Activated CD8-positive, alpha-beta memory T cell treated with anti-CD3 and anti-CD28 coated beads, Interleukin-2, amount 10 ng/mL, durations not matched to agents 7 days and 5 days (primary cell): ENCODE measurements at places on chromosomes 4 and X. TPM values are rescaled to one million over a fixed set of nuclear protein-coding genes. Genes with fewer than 3 reads are reported as not detected.

DNA sequence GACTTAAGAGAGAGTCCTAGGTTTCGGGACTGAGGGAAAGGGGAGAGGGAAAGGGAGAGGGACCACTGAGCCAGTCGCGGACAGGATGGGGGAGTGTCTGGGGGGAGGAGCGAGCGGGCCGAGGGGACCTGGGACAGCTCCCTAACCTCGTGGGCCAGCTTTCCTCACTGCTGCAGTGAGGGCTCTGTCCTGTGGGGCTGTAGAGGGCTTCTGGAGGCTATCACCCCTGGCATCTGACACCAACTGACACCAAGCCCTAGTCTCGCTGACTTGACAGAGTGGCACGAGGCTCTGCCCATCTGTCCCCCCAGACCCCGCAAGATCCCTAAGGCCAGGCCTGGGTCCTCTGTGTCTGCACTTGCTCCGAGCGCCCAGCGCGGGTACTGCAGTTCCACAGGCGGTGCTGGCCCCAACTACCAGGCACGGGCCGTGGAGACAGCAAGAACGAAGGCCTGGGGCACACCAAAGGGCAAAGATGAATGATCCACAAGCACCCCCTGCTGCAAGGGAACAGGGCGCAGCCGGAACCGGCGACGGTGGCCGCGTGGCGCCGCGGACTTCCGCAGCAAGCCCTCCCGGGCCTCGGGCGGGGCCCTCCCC lies 465 bp downstream of the HAUS7 start:
- peak; percentile 57 for DNase-seq

GRCh38 chr4:141804836-141805235 lies 168.5 kb downstream of the IL15 start:
- DNase-seq: no peak

DNA sequence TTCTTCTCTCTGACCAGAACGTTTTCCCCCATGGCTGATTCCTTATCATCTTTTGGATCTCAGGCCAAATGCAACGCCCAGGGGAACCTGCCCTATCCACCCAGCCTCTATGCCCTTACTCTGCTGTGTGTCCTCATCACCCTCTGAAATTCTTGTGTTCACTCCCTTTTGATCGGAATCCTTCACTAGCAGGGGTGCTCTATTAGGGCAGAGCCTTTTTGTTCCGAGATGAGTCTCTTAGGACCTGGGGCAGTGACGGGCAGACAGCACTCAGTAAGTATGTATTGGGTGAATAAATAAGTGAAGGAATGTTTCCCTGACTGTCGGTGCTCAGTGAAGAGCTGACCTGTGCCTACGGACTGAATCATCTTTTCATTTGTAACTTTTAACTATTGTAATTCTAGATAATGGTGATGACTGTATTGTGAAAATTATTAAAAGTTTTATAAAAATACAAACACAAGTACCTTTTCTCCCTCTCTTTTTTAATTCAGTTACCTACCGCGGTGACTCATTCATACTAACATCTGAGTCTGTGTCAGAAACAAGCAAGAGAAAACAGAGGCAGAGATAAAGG lies 4.8 kb upstream of the TENM3 start:
- DNase-seq: no peak

GRCh38 chr4:14928035-14928434 lies 74.2 kb upstream of the CPEB2 start:
- no peak for DNase-seq

GRCh38 chr4:118957722-118958445 lies 69.2 kb downstream of the SYNPO2 start:
- DNase-seq: no peak

DNA sequence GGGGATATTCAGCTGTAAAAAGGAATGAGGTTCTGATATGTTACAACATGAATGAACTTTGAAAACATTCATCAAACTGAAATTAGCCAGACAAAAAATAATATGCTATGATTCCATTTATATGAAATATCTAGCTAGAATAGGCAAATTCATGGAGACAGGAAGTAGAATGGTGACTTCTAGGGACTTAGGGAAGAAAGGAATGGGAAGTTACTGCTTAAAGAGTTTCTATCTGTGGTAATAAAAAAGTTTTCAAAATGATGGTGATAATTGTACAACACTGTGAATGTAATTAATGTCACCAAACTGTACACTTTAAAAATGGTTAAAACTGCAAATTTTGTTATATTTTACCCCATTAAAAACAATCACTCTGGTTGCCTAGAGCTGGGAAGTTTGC lies 30.2 kb downstream of the SMIM14 start:
- no peak for DNase-seq

DNA sequence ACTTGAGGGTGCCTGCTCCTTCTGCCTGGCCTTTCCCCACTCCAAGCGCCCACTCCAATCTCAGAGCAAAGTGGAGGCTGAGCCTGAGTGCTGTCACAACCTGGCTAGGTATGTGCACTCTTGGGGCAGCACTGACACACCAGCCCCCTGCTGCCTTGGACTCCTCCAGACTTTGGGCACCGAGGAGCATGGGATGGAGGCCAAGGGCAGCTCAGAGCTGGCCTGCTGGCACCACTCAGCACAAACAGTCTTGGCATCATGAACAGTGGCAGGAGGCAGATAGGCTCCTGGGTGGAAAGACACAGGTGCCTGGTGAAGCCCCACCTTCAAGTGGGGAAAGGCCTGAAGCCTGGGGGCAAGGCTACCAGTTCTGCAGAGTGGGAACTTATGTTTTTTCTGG lies 91.8 kb downstream of the KCNIP4 start:
- no peak for DNase-seq

GRCh38 chrX:82081027-82081426 lies 879.1 kb downstream of the SH3BGRL start:
- DNase-seq: no peak

DNA sequence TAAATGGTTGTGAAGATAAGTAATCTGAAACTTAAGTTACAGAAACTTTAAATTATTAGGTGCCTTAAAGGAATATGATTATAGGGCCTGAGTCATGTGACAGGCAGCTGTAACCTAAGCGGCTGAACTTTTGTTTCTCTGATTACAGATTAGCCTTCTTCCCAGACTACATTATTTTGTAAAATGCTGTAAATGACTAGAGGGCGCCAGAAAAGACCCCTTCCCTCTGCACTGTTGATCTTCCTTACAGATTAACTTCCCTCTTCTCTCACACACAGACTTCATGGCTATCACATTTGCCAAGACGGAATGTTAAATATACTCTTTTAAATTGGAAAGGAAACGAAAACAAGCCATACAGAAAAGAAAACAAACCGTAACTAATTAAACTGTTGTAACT lies 96.6 kb downstream of the EVC2 start:
- DNase-seq: no peak

GRCh38 chrX:22135171-22135711 lies 103.1 kb downstream of the PHEX start:
- no peak for DNase-seq

GRCh38 chrX:105495376-105495775 lies 274.9 kb upstream of the TEX13A start:
- no peak for DNase-seq

GRCh38 chr4:109183931-109184490 lies 118.4 kb downstream of the COL25A1 start:
- DNase-seq: no peak

GRCh38 chr4:187158003-187158402 lies 434.3 kb upstream of the FAT1 start:
- DNase-seq: no peak

- no peak for DNase-seq
These were observed 155.3 kb downstream of the SNCA start for GRCh38 chr4:89681671-89682070.

DNA sequence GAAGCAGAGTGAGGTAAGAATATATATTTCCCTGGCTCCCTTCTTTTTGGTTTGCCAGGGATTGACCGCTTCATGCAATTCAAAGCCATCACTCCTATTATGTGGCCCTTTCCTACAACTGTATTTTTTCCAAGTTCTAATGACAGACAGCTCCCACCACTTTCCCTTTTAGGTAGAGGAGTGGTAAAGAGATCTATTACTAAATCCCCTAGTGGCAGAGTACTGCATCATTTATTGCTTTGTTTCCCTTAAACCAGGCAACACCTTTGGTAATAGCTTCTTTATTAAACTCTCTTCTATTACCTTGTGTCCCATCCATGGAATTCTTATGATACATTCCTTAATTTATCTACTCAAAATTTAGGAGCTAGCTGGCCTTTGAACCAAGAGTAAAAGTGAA lies 90.7 kb downstream of the CNOT6L start:
- DNase-seq: no peak

DNA sequence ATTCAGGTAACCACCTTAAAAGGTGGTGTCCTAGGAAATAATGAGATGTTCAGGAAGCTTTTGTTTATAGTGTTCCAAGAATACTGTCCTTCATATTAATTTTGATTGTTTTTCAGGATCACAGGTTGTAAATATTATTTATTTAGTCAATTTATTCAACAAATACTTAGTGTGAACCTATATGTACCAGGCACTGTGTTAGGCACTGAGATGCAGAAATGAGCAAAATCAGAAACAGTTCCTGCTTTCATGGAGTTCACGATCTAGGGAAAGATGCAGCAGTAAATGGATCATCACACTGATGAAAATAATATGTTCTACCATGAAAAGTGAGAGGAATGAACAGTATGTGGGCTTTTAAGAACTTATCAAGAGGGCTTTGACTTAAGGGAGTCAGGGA lies 18.2 kb upstream of the PLA2G12A start:
- no peak for DNase-seq

GRCh38 chrX:130836447-130836846 lies 66.6 kb downstream of the ENOX2 start:
- DNase-seq: no peak

DNA sequence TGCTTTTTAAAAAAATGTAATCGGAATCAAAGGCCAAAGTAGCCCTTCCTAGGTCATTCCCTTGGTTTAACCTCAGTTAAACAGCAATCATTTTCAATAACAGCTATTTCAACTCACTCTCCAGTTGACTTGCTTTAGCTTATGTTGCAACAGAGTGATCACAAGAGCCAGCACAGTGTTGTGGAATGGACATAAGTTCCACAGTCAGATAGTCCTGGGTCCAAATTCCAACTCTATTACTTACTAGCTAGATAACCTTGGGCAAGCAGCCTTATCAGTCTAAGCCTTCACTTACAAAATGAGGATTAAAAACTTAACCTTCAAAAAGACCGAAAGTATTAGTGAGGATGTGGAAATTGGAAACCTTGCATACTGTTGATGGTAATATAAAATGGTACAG lies 9.2 kb upstream of the GPC3 start:
- no peak for DNase-seq

GRCh38 chr4:51842167-51842553 lies 793 bp upstream of the DCUN1D4 start:
- DNase-seq: no peak

DNA sequence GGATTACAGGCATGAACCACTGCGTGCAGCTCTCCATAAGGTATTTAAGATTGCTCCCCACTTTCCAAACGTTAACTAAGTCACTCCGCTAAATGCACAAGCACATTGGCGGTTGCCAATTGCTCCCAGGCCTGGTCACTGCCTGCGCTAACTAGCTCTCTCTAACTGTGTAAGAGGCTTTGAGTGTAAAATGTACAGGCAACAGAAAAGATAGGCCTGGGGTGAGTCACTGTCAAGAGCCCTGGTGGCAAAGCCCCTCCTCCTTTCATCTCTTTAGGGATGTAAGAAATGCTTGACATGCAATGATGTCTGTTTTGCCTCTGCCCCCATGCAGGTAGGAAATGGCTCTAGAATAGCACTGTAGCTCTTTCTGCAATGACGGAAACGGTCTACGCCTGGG lies 329.7 kb upstream of the GATB start:
- DNase-seq: no peak

- no peak for DNase-seq
These were observed 523.1 kb downstream of the IQCM start for GRCh38 chr4:149292425-149293007.

DNA sequence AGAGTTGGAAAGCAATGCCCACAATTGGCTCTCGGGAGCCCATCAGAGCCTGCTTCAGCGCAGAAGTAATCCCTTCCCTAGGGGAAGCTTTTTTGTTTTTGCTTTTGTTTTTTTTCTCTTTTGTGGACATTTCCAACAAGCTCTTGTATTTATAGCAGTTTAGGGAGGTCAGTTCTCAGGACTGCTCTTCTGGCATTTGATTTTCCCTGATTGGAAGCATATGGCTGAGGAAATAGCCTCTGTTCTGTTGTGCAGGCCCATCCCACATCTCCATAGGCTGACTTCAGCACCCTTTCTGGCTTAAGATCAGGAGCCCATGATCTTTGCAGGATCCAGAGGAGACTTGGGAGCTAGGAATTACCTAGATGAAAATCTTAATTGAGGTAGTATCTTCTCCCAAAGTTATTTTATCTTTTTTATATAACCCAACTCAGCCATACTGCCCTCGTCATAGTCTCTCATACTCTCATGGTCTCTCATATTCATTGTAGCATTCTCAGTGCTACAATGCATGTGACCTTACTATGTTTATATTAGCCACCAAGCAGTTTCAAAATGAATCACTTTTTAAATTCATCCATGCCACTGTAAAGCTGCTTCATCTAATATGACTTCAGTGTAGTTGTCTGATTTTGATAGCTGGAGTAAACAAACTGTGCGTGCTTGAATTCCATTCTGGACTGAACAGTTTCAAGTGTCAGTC lies 16.7 kb downstream of the PAGE4 start:
- DNase-seq: no peak

DNA sequence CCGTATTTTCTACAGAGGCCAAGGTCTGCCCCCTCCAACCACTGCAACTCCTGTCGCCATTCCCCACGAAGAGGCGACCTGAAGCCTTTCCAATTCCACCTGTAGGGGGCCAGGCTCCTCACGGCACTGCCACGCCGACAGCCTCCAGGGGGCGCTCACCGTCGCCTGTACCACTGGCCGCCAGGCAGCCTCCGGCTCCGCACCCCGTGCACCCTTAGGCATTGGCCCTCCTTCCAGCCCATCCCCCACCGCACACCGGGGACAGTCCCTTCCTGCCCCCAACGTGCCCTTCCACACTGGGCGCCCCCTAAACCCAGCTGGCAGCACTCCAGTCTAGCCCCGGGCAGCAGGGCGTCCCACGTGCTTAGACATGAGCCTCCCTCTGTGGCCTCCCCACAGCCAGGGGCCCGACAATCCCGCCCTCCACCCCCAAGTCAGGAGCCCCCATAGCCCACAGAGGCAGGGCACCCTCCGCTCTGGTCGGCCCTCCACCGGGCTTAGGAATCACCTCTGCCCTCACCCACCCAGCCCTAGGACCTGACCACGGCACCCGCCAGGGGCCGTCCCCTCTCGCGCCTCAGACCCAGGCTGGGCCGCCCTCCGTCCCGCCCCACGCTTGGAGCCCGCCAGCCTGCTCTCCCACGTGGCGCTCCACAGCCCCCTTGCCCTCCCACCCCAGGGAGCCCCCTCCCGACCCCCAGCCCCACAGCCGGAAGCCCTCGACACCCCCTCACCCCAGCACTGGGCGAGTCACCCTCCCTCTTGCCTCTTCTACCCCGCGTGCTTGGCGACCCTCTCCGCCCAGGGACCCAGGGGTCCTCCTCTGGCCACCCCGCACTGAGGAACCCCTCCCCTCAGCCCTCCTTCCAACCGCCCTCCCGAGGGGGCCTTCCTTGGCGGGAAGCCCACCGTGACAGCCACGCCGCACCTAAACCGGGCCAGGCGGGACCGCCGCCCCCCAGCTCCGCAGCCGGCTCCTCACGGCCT lies 711 bp downstream of the PNMA6E start:
- DNase-seq: peak; percentile 73

- no peak for DNase-seq
These were observed 345.1 kb upstream of the TACR3 start for GRCh38 chr4:104064646-104065577.

FAM236A gene
- not detected for total RNA-seq

PDGFRA gene
- total RNA-seq: not detected

MXD4 gene
- total RNA-seq: 14.3 TPM

IGBP1 gene
- 43.1 TPM for total RNA-seq

RAB40AL gene
- 0.33 TPM for total RNA-seq

CNKSR2 gene
- 6.3 TPM for total RNA-seq

ADRA2C gene
- total RNA-seq: not detected

PLP1 gene
- total RNA-seq: not detected
